Amniotic stem cell (primary cell): ENCODE measurements at places on chromosomes 3 and 15.

DNA sequence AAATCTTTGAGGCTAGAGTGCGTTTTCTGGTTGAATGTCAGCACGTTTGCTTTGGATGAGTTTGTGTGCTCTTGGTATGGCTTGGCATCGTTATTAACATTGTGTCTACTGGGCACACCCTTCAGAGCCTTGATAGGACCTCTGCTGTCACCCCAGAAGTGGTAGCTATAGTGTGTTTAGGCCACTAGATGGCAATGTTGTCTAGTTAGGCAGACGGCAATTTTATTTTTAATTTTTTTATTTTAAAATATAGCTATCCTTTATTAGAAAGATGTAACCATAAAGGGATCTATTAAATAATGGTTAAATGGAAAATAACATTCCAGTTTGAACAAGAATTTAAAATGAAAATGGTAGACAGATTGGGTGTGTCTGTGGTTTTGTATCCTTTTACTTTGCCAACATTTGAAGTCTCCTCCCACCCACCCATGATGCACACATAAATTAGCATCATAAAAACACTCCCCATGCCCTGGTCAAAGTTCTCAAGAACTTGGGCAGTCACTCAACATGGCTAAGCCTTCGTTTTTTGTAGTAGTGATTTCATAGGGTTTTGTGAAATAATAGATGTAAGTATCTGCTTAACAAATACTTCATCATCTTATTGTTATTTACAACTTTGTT lies 200.7 kb downstream of the KCNH8 start:
- peak; percentile 2 for DNase-seq

- DNase-seq, result no peak
Observed at GRCh38 chr3:172268868-172269267, 179.4 kb downstream of the GHSR start.

DNA sequence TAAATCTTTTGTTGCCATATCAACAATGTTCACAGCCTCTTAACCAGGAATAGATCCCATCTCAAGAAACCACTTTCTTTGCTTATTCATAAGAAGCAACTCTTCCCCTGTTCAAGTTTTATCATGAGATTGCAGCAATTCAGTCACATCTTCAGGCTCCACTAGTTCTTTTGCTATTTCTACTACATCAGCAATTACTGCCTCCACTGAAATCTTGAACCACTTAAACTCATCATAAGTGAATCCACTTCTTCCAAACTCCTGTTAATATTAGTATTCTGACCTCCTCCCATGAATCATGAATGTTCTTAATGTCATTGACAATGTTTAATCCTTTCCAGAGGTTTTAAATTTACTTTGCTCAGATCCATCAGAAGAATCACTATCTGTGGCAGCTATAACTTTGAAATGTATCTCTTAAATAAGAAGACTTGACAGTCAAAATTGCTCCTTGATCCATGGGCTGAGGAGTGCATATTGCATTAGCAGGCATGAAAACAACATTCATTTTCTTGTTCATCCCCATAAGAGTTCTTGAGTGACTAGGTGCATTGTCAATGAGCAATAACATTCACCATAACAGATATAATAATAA lies 205.9 kb downstream of the DTWD1 start:
- DNase-seq, result no peak

DNA sequence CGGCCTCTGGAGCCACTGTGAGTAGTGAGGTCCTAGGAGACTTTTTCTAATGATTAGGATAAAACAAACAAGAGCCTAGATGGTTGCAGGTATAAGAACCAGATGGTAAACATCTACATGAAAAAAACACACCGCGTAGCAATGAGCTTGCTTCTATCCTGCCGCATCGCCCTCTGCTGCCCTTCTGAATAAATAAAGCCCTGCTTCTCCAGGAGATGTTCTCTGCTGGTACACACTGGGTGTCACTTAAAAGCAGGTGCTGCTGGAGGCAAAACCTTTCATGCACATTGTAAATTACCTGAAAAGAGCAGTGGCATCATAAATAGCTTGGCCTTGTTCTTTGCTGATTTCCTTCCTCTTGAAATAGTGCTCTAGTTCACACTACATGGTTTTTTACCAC lies 164.4 kb upstream of the TOPAZ1 start:
- no peak for DNase-seq

- no peak for DNase-seq
Observed at GRCh38 chr15:57533448-57533799, 58.3 kb upstream of the MYZAP start.

DNA sequence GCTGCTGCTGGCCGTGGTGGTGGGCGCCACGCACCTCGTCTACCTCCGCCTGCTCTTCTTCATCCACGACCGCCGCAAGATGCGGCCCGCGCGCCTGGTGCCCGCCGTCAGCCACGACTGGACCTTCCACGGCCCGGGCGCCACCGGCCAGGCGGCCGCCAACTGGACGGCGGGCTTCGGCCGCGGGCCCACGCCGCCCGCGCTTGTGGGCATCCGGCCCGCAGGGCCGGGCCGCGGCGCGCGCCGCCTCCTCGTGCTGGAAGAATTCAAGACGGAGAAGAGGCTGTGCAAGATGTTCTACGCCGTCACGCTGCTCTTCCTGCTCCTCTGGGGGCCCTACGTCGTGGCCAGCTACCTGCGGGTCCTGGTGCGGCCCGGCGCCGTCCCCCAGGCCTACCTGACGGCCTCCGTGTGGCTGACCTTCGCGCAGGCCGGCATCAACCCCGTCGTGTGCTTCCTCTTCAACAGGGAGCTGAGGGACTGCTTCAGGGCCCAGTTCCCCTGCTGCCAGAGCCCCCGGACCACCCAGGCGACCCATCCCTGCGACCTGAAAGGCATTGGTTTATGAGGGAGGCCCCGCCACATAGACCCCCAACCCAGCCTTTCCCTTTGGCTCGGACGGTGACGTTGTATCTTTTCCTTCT lies 1.1 kb downstream of the GPR27 start:
- no peak for DNase-seq

GRCh38 chr3:25478964-25479726 lies 51.1 kb downstream of the RARB start:
- DNase-seq, result no peak
